ENCODE measurements at places on chromosomes 4 and X.

DNA sequence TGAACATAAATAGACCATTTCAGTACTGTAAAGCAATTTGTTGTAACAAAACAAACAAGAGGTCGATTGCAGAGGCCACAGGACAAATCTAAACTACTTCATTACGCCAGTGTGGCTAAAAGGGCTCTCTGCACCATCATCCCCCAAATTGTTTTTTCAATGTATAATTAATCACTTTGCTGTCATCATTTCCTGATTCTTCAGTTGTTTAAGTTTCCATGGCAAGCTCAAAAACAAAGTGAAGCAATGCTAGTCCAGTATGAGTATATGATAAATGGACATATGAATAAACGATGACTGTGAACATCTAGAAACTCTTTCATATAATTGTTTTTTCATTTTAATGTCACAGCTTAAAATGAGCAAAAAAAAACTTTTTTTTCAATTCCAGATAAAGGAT is 235.4 kb upstream of the FGF13 start:
- no peak for DNase-seq

DNA sequence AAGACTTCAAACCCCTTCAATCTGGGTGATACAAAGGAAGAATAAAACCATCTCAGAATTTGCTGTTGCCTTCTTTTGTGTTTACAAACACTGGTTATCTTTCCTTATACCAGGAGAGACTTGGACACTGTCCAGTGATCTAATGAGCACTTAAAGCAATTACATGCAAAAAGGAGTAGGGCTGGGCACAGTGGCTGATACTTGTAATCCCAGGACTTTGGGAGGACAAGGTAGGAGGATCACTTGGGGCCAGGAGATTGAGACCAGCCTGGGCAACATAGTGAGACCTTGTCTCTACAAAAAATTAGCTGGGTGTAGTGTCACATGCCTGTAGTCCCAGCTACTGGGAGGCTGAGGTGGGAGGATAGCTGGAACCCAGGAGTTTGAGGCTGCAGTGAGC is 95.7 kb upstream of the DRD5 start:
- DNase-seq = no peak

GRCh38 chr4:156623376-156623775 is 348.2 kb downstream of the PDGFC start:
- DNase-seq = no peak

- no peak for DNase-seq
Measured at GRCh38 chrX:11954176-11954575, 184.1 kb upstream of the FRMPD4 start.

GRCh38 chr4:159264057-159264456 is 161.2 kb downstream of the RAPGEF2 start:
- no peak for DNase-seq

DNA sequence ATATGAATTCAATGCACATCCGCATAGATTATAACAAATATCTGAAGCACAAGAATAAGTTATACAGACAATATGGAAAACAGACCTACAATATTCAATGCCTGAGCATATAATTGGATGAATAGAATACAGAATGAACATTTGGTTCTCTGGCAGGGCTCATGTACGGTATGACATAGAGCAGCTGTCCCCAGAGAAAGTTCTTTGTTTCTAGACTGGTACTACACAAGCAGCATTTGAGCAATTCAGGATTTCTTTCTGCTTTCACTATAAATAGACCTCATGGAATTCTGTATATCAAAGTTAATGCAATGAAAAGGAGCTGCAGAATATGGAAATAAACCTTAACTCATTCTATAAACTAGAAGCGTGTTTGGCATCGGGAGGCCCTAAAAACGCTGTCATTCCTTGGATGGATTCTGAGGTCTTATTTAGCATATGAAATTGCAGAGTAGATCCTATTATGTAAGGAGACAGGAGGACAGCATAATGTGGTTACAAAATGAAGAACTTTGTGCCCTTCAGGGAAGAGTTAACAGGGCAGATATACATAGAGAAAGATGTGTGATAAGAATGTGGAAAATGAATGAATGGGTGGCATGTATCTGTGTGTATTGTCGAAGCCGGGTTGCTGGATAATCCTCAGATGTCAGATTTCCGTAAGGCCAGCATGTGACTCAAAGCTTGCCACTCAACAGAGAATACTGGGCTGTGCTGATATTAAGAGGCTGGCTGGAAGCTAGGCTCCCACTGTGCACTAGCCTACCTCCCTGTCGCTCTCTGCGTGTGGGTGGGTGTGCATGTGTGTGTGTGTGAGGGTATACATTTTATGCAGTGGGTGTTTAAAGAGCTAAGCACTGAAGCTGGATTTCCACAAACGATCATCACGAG is 103.3 kb upstream of the SLC4A4 start:
- no peak for DNase-seq

DNA sequence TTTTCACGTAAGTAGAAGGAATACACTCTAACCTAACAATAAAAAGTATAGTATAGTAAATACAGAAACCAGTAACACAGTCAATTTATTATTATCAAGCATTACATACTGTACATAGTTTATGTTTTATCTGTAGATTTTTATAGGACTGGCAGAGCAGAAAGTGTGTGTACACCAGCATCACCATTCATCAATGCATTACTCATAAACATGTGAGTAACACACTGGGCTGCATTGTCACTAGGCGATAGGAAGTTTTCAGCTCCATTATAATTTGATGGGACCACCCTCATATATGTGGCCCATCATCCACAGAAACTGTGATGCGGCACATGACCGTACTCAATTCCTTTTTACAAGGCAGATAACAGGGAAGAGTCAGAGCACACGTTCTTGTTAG is 137.8 kb upstream of the RBPJ start:
- no peak for DNase-seq
